Mammary microvascular endothelial cell (primary cell): ENCODE measurements at places on chromosomes 7 and 10. TPM values are rescaled to one million over a fixed set of nuclear protein-coding genes. Genes with fewer than 3 reads are reported as not detected.

Gene OR2A1
- not detected in 2 replicates for total RNA-seq

Gene WASL
- 13.8 and 14.6 TPM in 2 replicates for total RNA-seq

Gene SFXN2
- 2.1 and 3.5 TPM in 2 replicates for total RNA-seq

Gene LLCFC1
- not detected in 2 replicates for total RNA-seq

Gene LFNG
- 4.5 and 7.3 TPM in 2 replicates for total RNA-seq

Gene CAMK2B
- total RNA-seq: 0.20 and 0.69 TPM in 2 replicates

Gene ACBD7
- 2.1 and 3.3 TPM in 2 replicates for total RNA-seq
